ENCODE measurements at places on chromosomes 12 and 14.

GRCh38 chr12:114995891-114996290 is 311.9 kb upstream of the TBX3 start:
- DNase-seq: no peak

DNA sequence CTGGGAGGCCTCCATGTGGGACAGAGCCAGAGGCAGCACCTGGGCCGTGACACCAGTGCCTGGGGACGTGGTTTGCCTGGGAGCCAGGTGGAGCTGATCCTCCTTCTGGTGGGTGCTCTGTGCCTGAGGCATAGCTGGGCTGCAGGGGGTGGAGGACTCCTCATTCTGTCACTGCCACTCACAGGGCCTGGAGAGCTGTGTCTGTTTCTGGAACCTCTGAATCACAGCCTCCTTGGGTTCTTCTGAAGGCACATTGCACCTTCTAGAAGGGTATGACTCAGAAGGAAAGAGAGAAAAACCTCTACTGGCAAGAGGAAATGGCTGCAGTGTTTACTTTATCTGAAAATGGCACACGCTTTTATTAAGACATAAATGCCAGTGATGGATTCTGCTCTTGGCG is 659.8 kb downstream of the VRK1 start:
- peak; percentile 52 for DNase-seq

GRCh38 chr12:122243965-122244364 is 18.1 kb upstream of the DIABLO start:
- no peak for DNase-seq

GRCh38 chr12:57309420-57309819 is 58.4 kb upstream of the STAC3 start:
- no peak for DNase-seq

DNA sequence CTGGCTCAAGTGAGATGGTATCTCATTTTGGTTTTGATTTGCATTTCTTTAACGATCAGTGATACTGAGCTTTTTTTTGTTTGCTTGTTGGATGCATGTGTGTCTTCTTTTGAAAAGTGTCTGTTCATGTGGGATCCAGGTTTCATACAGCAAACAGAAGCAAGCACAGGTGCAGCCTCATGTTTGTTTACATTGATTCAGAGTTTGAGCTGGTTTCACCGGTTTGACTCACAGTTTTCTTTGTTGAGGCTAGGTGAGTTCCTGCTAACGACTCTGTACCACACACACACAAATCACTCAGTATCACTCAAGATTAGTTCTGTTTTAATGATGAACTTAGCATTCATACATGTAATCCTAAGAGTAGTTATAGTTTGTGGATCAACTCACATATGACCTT is 3.7 kb downstream of the OR10G2 start:
- no peak for DNase-seq
